ENCODE measurements at places on chromosomes 1 and 21.

DNA sequence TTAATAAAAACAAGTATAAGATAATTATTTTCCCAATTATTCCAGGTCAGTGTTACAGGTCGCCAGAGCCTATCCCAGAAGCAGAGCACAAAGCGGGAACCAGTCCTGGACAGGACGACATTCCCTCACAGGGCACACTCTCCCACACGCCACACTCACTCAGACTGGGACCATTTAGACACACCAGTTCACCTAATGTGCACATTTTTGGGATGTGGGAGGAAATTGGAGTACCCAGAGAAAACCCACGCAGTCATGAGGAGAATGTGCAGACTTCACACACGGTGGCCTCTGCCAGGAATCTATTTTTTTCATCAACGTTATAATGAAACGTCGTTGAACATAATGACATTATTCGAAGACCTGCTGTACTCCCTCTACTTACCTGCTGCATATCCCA lies 20.5 kb upstream of the NRDC start:
- no peak for DNase-seq

- DNase-seq, result no peak
Measured at GRCh38 chr1:40847023-40847745, 15.0 kb downstream of the CITED4 start.

DNA sequence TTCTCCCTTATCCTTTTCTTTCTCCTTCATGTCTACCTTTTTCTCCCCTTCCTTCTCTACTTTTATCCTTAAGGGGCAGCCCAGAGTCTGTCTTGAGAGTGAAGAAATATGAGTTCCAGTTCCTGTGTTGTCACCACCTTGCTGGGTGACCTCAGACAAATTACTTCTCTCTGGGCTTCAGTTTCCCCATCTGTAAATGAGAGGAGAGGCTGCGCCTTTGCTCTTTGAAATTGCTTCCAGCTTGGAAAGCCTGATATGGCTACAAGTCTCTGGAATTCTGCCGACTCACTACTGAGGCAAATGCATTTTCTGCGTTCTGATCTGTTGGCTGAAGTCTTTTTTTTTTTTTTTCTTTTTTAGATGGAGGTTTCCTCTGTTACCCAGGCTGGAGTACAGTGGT lies 119.2 kb downstream of the SYF2 start:
- DNase-seq, result no peak

- no peak for DNase-seq
Measured at GRCh38 chr1:193794239-193794638, 607.8 kb upstream of the B3GALT2 start.

Measured in stimulated activated CD4-positive, alpha-beta T cell treated with anti-CD3 and anti-CD28 coated beads, Interleukin-12 subunit alpha, Interleukin-12 subunit beta, amount 100 ng/mL, for 48 hours (primary cell).